NCI-H510A (cell line): ENCODE measurements at places on chromosomes 11 and 22.
A peak's percentile ranks its signal among the peaks of the same experiment; 100 is the strongest.

GRCh38 chr11:116257092-116257491 is 515.7 kb downstream of the BUD13 start:
- DNase-seq = no peak

DNA sequence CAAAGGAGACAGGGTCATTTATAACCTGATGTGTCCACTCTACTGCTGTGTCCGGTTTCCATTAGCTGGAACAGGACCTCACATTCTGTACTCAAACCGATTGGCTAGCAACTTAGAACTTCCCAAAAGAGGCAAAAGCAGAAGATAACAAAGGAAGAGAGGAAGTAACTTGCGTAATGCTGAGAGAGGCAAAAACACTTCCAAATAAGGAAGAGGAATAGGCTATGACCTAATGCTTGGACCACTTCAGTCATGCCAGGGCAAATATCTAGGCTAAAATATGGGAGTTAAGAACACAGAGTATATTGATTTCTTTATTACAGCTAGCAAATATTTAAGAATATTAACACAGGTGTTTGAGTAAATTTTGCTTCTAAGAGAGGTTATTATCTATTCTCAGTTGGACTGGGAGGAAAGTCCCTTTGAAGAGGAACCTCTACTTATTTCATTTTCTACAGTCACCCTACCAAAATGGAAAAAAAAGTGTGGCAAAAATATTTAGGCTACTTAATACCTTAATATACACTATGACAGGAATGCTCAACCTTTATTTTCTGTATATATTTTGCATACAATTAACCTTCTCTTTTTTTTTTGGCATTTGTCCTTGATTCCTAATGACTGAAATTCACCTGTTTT is 499.8 kb upstream of the CHORDC1 start:
- DNase-seq = no peak

DNA sequence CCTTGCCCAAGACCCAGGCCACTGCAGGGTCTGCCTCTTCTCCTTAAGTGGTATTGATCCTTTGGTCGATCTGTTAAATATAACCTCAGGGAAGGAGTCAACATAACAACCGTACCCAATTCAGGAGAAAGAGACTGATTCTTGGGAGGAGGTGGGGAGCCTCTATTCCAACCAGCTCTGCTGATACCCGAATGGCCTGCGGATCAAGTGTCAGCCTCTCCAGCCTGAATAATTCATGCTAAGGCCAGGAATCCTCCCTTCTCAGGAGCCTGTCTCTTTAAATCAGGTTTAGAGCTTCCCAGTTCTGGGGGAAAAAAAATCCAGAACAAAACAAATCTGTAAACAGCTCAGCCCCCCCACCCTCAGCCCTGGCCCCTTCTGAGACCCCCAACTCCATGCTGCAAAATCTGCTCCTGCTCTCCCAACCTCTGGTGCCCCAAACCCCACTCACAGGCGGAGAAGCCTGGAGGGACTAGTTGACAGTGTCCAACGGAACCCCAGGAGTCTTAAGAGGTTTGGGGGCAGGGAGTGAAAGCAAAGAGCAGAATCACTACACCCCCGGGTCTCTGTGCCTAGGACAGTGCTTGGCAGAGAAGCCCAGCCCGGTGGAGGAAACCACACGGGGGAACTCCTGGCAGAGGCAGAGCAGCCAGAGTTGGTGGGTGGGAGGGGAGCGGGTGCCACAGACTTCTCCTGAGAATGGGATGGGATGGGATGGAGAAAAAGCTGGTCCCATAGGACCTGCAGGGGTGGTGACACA is 863 bp upstream of the TPBGL start:
- DNase-seq = no peak

DNA sequence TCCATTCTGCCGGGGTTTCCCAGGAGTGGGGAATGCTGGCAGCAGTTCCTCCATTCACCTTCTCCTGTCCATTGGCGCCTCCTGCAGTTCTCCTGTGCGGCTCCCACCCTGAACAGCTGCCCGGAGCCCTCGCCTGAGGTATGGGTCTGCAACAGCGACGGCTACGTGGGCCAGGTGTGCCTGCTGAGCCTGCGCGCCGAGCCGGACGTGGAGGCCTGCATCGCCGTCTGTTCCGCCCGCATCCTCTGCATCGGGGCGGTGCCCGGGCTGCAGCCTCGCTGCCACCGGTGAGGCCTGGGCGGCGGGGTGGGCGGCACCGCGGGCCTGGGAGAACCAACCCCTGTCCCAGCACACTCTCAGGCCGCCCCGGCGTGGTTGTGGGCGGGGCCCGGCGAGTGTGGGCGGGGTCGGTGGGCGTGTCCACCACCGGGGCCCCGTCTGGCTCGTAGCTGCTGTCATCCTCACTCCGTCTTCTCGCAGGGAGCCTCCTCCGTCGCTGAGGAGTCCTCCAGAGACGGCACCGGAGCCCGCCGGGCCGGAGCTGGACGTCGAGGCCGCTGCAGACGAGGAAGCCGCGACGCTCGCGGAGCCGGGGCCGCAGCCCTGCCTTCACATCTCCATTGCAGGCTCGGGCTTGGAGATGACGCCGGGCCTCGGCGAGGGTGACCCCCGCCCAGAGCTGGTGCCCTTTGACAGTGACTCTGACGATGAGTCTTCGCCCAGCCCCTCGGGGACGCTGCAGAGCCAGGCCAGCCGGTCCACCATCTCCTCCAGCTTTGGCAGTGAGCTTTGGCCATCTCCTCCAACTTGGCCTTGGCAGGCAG is 14.0 kb upstream of the RELT start:
- DNase-seq = no peak

GRCh38 chr11:64048042-64048854 is 12.5 kb downstream of the FLRT1 start:
- DNase-seq = no peak

- no peak for DNase-seq
These were observed 78.4 kb downstream of the HSD17B12 start for GRCh38 chr11:43758927-43759326.

GRCh38 chr11:43688394-43688793 is 7.9 kb downstream of the HSD17B12 start:
- no peak for DNase-seq

DNA sequence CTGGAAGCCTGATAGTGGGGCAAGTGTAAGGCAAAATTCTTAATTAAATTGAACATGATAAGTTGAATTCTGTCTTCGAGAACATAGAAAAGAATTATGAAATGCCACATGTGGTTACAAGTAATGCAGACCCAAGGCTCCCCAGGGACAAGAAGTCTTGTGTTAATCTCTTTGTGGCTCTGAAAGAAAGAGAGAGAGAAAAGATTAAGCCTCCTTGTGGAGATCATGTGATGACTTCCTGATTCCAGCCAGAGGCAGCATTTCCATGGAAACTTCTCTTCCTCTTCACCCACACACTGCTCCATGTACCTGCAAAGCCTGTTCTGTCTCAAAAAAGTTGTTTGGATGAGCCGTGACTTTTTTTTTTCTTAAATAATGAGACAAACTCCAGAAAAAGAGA is 1.9 kb upstream of the TYR start:
- no peak for DNase-seq

GRCh38 chr11:133181066-133181465 is 351.2 kb downstream of the OPCML start:
- DNase-seq = no peak

DNA sequence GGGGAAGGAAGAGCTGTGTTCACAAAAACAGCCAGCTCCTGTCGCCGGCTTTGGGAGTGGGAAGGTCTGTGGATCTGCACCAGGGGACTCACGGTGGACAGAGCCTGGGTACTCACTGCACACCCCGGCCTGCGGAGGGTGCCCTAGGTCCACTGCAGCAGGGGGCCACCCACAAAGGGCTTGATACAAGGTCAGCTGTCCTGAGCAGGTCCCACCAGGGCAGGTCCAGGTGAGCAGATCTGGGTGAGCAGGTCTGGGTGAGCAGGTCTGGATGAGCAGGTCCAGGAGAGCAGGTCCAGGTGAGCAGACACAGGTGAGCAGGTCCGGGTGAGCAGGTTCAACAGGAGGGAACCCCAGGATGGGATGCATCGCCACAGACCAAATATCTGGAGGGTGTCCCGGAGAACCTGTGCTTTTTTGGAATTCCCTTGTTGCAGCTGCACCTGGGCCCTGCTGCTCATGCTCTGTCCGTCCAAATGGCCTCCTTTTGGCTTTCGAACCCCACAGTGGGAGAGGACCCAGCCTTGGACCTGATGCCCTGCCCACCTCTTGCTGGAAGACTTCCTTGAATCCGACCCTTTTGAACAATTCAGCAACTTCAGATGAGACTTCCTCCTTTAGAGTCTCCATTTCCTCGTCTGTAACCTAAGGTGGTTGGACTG is 485.3 kb downstream of the TBC1D22A start:
- no peak for DNase-seq

GRCh38 chr11:112290493-112290850 is 29.8 kb upstream of the PLET1 start:
- no peak for DNase-seq

GRCh38 chr11:75625991-75626888 is 42.6 kb downstream of the MAP6 start:
- DNase-seq = no peak

DNA sequence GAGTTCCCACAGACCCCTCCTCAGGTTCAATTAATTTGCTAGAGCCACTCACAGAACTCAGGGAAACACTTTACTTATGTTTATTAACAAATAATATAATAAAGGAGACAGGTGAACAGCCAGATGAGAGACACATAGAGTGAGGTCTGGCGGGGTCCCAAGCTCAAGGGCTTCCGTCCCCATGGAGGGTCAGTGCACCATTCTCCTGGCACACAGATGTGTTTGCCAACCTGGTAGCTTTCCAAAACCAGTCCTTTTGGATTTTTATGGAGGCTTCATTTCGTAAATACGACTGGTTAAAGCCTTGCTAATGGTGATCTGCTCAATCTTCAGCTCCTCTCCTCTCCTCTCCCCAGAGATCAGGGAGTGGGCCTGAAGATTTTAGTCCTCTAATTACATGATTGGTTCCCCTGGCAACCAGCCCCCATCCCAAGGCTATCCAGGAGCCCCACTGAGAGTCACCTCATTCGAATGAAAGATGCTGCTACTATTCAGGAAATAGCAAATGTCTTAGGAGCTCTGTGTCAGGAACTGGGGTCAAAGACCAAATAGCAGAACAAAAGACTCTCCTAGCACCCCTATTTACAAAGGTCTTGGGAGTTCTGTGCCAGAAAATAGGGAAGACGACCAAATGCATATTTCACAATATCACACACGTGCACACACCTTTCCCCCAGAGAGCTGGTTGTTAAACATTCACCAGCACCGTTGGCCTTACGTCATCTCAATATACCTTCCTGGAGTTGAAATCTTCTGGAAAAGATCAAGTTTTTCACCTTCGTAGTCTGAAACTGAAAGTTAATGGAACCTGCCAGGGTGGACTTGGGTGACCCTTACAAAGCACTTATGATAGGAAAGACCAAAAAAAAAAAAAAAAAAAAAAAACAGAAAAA is 23.8 kb upstream of the CAPRIN1 start:
- no peak for DNase-seq

- DNase-seq = no peak
These were observed 7.3 kb downstream of the IGHMBP2 start for GRCh38 chr11:68910965-68911364.

- DNase-seq = no peak
These were observed 24.1 kb downstream of the ARVCF start for GRCh38 chr22:19992481-19992911.

- DNase-seq = no peak
These were observed 8.5 kb downstream of the BACE1-AS start for GRCh38 chr11:117299351-117300282.

GRCh38 chr11:123650901-123651300 is 3.5 kb downstream of the SCN3B start:
- DNase-seq = no peak

- no peak for DNase-seq
These were observed 16.2 kb downstream of the MADD start for GRCh38 chr11:47285969-47286770.

GRCh38 chr11:71566081-71566620 is 788 bp downstream of the KRTAP5-10 start:
- no peak for DNase-seq

DNA sequence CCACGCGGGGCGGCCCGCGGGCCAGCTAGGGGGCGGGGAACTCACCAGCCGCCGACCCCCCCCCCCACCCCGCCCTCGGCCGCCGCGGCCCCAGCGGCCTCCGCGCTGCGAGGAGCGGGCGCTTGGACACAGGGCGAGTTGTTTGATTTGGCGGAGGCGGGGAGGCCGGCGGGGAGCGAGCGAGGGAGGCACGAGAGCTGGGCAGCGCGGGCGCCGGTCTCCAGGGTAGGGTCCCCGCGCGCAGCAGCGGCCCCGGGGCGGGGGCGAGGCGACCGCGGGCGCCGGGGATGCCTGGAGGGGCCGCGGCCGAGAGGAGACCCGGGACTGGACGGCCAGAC is 64.4 kb downstream of the NAV2 start:
- peak; percentile 18 for DNase-seq

GRCh38 chr11:64268893-64269539 is 15.4 kb downstream of the BAD start:
- DNase-seq = no peak

DNA sequence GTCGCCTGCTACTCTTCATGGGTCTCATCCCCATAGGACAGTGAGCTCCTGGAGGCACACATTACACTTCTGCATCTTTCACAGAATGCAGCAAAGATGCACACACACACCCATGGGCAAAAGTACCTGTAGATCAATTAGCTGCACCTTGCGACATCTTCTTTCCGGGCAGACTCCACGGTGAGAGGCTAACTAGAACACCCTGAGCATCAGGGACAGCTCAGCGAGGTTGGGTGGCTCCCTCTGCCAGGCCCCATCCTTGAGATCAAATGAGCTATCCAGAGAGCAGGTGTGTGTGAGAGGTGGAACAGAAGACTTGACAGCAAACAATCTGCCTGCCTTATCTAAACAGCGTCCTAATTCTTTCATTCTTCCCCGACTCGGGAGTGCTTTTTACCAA is 96.1 kb upstream of the BID start:
- DNase-seq = peak; percentile 56

- no peak for DNase-seq
These were observed 15.1 kb upstream of the CYTH4 start for GRCh38 chr22:37267135-37267587.

- DNase-seq = peak; percentile 15
These were observed 393.9 kb downstream of the GUCY1A2 start for GRCh38 chr11:106624377-106624776.

DNA sequence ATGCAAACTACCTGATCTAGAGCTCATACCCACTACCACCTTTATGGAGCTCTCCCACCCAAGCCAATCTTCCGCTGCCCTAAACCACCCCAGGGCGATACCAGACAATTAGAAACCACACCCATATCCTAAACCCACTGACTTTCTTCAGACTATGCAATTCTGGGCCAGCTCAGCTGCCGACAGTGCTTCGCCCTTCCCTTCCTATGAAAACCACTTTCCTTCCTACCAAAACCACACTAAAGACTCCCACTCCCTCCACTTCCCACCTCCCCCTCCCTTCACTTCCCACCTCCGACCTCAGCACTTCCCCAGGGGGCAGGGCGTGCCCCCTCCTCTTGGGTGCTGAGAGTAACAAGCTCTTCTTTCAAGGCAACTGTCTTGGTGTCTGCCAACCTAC is 25.1 kb downstream of the B3GAT1 start:
- DNase-seq = no peak

- no peak for DNase-seq
These were observed 22.4 kb downstream of the RPL3 start for GRCh38 chr22:39296981-39297489.

- DNase-seq = peak; percentile 65
These were observed 8.5 kb upstream of the NAALADL1 start for GRCh38 chr11:65066805-65067291.
